ENCODE measurements at places on chromosomes 7 and 10. TPM values are rescaled to one million over a fixed set of nuclear protein-coding genes. Genes with fewer than 3 reads are reported as not detected.

UCN3 gene
- total RNA-seq, result not detected

DNA sequence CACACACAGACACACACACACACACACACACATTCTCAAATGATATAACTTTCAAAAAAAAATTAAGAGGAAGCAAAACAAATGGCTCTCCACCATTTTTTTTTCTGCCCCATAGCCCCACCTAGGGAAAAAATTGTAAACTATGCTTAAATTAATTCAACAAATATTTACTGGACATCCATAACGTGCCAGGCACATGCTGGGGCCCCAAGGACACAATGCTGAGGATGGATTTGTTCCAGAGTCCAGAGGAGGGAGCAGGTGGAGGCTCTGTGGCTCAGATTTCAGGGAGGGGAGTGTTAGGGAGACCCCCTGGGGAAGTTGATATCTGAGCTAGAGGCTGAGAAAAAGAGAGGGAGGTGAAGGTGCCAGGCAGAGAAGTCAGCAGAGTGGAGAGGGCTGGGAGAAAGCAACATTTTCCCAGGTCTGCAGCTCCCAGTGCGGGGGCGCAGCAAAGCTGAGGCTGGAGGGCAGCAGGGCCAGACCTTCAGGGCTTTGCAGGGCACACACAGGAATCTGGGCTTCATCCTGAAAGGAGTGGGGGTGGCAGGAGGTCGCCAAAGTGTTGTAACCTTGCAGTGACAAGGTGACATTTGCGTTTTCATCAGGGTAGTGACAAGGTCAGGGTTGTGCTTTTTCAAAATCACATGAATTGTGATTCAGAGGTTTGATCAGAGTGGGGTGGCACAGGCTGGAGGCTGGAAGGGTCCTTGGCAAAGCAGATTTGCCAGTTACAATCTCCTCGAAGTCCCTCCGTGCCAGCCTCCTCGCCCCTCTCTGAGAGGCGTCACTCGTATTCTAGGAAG, 261.6 kb downstream of the WDR11 start:
- no peak for ATAC-seq

GRCh38 chr7:98551611-98552273, 65.3 kb upstream of the NPTX2 start:
- ATAC-seq, result no peak

GRCh38 chr10:73368238-73368637, 9.6 kb upstream of the CFAP70 start:
- peak; percentile 93 for ATAC-seq

GRCh38 chr10:130040817-130041330, 69.8 kb downstream of the C10orf143 start:
- no peak for ATAC-seq

DGKB gene
- not detected for total RNA-seq

Measured in activated T-helper 17 cell treated with anti-CD3 and anti-CD28 coated beads, Interleukin-2, amount 50 U/mL, for 72 hours (primary cell).